ENCODE measurements at places on chromosomes 1 and 21.

GRCh38 chr1:43344267-43344850 is 6.7 kb downstream of the MPL start:
- DNase-seq = no peak

DNA sequence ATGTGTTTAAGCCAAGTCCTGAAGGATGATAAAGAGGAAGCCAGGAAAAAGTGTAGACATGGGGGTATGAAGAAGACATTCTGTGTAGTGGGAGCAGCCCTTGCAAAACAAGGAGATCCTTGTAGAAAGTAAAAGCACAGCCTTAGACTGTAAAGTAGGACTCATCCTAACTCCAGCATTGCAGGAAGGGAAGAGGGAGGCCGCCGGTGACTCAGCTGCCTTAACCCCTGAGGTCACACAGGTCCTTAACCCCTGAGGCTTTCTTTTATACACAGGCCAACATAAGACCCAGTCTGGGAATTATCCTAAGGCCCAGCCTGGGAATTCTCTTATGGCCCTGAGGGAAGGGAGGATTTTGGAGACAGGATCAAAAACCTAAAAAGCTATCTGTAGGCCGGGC is 18.0 kb downstream of the PGM1 start:
- no peak for DNase-seq

- no peak for DNase-seq
These were observed 54.5 kb upstream of the NADK start for GRCh38 chr1:1832820-1833219.

GRCh38 chr1:174692313-174692712 is 244.5 kb downstream of the GPR52 start:
- DNase-seq = peak; percentile 13

- no peak for DNase-seq
These were observed 25.8 kb downstream of the MFSD2A start for GRCh38 chr1:39980555-39981313.

GRCh38 chr21:37742532-37742931 is 173.7 kb downstream of the KCNJ6 start:
- DNase-seq = no peak

GRCh38 chr1:169443923-169444322 is 16.6 kb upstream of the CCDC181 start:
- no peak for DNase-seq

Data from H7 (cell line).